ENCODE measurements at places on chromosomes 7 and 10. TPM values are rescaled to one million over a fixed set of nuclear protein-coding genes. Genes with fewer than 3 reads are reported as not detected.

GRCh38 chr10:34885898-34886297, 70.8 kb upstream of the PARD3 start:
- no peak overlapping the region for H3K4me3 ChIP-seq
- no peaks in the 10 kb centered on the region for H3K36me3 ChIP-seq
- H3K27ac ChIP-seq = no peak overlapping the region
- H3K27me3 ChIP-seq = no peaks in the 10 kb centered on the region
- DNase-seq = no peak

GRCh38 chr7:84941291-84941690, 245.6 kb downstream of the SEMA3D start:
- DNase-seq = no peak
- H3K36me3 ChIP-seq = no peaks in the 10 kb centered on the region
- H3K4me3 ChIP-seq = no peak overlapping the region
- H3K27me3 ChIP-seq = no peaks in the 10 kb centered on the region
- no peaks in the 10 kb centered on the region for H3K4me1 ChIP-seq

DNA sequence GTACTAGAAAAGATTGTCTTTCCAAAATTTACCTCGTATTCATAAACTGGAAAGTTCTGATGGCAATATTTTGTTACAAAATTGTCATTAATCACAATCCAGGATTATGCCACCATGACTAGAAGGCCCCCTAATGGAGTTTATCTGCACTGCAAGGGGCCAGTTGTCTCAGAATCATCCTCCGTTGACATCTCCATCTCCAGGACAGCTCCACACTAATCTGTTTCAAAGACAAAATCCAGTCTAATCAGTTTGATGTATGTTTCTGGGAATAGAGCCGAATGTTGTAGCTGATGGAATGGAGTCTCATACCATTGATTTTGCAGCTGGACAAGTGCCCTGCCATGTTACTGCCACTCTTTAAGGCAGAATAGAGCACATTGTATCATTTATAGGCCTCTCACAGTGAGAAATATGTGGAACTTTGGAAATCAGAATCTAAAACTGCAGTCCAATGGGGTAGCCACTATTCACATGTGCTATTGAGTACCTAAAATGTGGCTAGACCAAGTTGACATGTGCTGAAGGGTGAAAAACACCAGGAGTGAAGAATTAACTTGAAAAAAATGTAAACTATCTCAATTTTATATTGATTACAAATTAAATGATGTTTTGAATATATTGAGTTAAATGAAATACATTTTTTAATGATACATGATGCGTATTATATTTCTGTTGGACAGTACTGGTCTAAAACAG, 38.3 kb upstream of the TOMM7 start:
- DNase-seq = no peak

- no peaks in the 10 kb centered on the region for H3K4me1 ChIP-seq
- no peaks in the 10 kb centered on the region for H3K27me3 ChIP-seq
- H3K36me3 ChIP-seq = no peaks in the 10 kb centered on the region
- H3K27ac ChIP-seq = peak overlapping the region; percentile 25
- H3K4me3 ChIP-seq = no peak overlapping the region
- no peak for DNase-seq
Measured at GRCh38 chr7:134933460-134934068, 52.7 kb upstream of the AGBL3 start.

DNA sequence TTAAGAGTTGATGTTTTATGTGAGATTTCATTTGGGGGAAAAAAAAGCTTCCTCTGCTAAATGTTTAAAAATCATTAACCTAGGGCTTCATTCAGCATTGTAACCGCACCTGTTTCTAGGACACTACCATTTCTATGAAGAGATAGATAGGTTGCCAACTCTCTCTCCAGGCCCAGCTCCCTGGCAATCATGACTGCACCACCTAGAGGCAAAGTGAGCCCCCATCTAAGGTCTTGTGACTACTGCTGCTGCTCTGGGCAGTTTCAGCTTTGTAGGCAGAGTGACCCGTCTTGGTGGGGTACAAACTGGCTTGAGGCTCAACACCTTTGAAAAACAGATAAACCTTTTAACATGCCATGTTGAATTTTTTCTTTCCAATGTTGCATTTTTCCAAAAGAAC, 27.3 kb upstream of the MRC1 start:
- no peak overlapping the region for H3K4me3 ChIP-seq
- no peak overlapping the region for H3K27ac ChIP-seq
- no peaks in the 10 kb centered on the region for H3K27me3 ChIP-seq
- DNase-seq = no peak

DNA sequence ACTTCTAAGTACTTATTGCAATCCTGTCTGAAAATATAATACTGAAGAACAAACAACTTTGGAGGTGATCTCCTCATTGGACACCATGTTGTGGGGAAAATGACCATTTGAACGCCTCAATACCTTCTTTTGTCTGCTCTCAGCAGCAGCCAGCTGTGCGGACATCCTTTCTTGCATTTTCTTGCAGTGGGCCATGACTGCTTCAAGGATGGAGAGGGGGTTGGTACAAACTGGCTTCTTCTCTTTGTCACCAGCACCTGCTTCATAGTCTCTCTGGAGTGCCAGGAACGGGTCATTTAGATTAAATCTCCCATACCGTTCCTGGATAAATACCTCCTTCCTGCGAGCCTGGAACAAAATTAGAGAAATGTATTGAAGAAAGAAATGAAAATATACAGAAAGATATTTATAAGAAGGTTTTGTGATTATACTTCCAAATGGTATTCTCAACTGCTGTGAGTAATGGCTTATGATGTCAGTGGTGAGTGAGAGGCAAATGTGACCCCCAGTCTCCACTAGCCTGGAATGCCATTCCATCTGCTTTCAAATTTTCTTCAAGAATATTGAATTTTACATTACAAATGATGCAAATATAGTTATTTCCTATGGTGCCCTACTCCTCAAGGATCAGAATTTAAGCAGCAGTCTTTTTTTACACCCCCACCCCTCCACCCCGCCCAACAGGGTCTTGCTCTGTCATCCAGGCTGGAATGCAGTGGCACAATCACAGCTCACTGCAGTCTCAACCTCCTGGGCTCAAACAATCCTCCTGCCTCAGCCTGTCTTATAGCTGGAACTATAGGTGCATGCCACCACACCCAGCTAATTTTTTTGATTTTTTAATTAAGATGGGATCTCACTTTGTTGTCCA, 62.4 kb downstream of the CTTNBP2 start:
- no peaks in the 10 kb centered on the region for H3K36me3 ChIP-seq
- DNase-seq = no peak
- no peak overlapping the region for H3K4me3 ChIP-seq
- no peaks in the 10 kb centered on the region for H3K4me1 ChIP-seq

- peak overlapping the region; percentile 21 for H3K27ac ChIP-seq
- peaks cover 6% of the 10 kb centered on the region for H3K4me1 ChIP-seq
- H3K36me3 ChIP-seq = no peaks in the 10 kb centered on the region
- H3K4me3 ChIP-seq = no peak overlapping the region
- DNase-seq = peak; percentile 34
Measured at GRCh38 chr10:7045891-7046599, 364.8 kb downstream of the SFMBT2 start.

GRCh38 chr7:131222171-131222570, 105.5 kb upstream of the MKLN1 start:
- no peaks in the 10 kb centered on the region for H3K27me3 ChIP-seq
- peaks cover 25% of the 10 kb centered on the region for H3K4me1 ChIP-seq
- no peaks in the 10 kb centered on the region for H3K36me3 ChIP-seq
- H3K27ac ChIP-seq = no peak overlapping the region
- DNase-seq = no peak

DNA sequence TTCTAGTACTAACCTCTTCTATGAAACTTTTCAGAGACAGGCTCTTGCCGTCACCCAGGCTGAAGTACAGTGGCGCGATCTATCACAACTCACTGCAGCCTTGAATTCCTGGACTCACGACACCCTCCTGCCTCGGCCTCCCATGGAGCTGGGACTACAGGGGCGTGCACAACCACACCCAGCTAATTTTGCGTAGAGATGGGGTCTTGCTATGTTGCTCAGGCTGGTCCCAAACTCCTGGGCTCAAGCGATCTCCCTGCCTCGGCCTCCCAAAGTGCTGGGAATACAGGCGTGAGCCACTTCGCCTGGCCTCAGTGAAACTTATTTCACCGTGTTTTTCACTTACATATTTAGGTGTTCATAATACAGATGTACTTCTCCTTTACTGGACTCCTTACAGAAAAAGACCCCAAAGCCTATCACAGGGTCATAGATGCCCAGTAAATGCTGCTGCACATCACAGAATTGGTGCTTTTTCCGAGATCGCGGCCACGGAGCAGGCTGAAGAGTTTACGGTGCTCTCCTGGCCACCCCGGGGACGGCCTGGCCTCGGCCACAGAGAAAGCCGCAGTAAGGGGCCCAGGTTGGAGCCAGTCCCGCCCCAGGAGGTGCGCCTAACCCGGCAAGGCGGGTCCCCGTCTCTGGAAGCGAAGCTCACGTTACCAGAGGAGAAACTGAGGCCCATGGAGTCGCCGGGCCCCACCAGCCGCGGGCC, 595 bp downstream of the TBL2 start:
- no peaks in the 10 kb centered on the region for H3K27me3 ChIP-seq
- H3K27ac ChIP-seq = peak overlapping the region; percentile 90
- H3K36me3 ChIP-seq = peaks cover 24% of the 10 kb centered on the region
- no peaks in the 10 kb centered on the region for H3K4me1 ChIP-seq
- DNase-seq = peak; percentile 21

DNA sequence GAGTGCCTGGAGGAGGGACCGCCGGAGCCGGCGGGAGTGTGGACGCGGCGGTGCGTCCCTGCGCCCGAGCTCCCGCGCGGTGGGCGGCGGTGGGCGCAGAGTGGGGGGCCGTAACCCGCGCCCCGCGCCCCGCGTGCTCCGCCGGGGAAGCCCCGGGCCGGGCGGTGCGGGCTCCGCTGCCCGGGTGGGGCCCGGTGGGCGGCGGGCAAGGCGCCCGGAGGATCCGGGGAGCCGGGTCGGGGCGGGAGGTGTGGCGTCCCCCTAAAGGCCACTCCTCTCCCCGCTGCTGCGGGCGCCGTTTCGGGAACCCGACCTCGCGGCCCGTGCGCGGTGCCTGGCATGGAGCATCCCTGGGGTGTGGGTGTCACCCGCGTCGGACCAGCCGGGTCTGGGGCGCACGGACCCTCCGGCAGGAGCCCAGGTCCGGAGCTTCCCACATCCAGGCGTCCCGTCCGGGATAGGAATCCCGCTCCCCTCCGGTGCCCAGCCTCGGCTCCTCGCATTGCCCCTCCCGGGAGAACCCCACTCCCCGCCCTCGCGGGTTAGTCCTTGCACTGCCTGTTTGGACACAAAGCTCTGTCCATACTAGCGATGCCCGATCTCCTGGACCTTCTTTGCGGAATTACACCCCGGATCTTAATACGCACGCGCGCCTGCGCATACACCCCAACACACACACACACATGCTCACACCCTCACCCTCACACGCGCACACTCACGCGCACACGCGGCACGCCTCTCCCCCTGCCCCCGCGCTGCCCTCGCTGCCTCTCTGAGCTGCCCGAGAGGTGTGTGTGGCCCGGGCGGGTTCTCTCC, 723 bp downstream of the MTURN start:
- no peaks in the 10 kb centered on the region for H3K4me1 ChIP-seq
- H3K36me3 ChIP-seq = no peaks in the 10 kb centered on the region
- no peaks in the 10 kb centered on the region for H3K27me3 ChIP-seq
- H3K27ac ChIP-seq = peak overlapping the region; percentile 74

- H3K27me3 ChIP-seq = no peaks in the 10 kb centered on the region
- no peaks in the 10 kb centered on the region for H3K4me1 ChIP-seq
- no peak for DNase-seq
- no peak overlapping the region for H3K4me3 ChIP-seq
Measured at GRCh38 chr10:20247454-20247853, 431.2 kb downstream of the PLXDC2 start.

GRCh38 chr7:134372858-134373257, 56.1 kb upstream of the SLC35B4 start:
- no peaks in the 10 kb centered on the region for H3K36me3 ChIP-seq
- H3K4me1 ChIP-seq = no peaks in the 10 kb centered on the region
- no peak for DNase-seq
- no peaks in the 10 kb centered on the region for H3K27me3 ChIP-seq
- H3K27ac ChIP-seq = no peak overlapping the region

GRID1 gene
- total RNA-seq = 10.7 TPM

TSPAN33 gene
- total RNA-seq = 28.9 TPM

EEPD1 gene
- total RNA-seq = 27.8 TPM

UTF1 gene
- not detected for total RNA-seq

PITX3 gene
- total RNA-seq = not detected
